Stimulated activated CD8-positive, alpha-beta memory T cell treated with anti-CD3 and anti-CD28 coated beads, Interleukin-7, amount 100 ng/mL, for 1 hour (primary cell): ENCODE measurements at places on chromosomes 16 and 17.

- no peak for DNase-seq
Measured at GRCh38 chr17:61279476-61280145, 120.0 kb upstream of the TBX2 start.

DNA sequence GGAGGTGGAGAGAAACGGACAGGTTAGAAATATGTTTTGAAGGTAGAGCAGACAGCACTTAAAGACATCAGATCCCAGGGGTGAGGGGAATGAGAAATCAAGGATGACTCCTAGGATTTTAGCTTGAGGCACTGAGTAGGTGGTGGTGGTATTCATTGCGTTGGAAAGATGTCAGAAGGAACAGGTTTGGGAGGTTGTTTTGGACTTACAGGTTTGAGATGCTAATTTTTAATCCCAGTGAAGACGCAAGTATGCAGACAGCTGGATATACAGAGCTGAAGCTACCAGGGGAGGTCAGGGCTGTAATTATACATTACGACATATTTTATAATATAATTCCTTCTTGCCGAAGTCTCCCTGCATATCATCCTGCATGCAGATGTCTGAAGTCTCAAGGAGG is 433.3 kb downstream of the XYLT1 start:
- DNase-seq = no peak

- DNase-seq = no peak
Measured at GRCh38 chr16:26930786-26931581, 135.7 kb upstream of the C16orf82 start.

DNA sequence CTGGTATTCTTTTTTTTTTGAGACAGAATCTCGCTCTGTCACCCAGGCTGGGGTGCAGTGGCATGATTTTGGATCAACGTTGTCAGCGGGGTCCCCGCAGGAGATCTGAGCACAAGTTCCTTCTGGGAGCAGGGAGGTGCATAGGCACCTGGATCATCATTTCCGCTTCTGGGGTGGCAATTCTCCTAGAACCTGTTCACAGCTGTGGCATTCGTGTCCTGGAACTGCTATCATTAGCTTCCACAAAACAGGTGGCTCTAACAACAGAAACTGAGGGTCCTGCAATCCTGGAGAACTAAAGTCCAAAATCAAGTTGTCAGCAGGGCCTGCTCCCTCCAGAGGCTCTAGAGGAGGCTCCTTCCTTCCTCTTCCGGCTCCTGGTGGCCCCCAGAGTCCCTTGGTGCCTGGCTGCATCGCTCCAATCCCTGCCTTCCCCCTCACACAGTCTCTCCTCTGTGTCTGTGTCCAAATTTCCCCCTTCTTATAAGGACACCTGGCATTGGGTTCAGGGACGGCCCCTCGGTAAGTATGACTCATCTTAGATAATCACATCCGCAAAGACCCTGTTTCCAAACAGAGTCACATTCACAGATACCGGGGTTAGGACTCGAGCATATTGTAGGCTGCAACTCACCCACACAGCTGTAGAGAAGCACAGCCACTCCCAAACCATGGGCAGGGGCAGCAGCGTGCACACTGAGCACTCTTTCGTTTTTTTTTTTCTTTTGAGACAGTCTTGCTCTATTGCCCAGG is 43.5 kb upstream of the KLHDC4 start:
- no peak for DNase-seq

DNA sequence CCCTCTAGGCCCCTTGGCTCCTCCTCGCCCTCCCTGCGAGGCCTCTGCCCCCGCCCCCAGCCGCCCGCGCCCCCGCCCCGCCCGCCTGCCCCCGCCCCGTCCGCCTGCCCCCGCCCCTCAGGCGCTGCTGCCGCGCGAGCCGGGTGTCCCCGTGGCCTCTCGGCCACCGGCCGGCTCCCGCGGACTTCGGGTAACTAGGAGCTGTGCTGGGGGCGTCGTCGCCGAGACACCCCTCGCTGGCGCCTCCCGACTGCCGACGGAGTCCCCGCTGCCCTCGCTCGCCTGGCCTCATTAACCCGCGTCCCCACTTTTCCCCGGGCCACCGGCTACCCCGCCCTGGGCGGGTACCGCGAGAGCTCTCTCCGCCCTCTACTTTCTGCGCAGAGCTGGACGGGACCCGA is at the start of gene TLCD1:
Gene TLCD1, minus strand, starts transcription at position 8 of the 401 bp plus-strand sequence. CDS start 136 bp downstream, outside the sequence.
- no peak for DNase-seq

GRCh38 chr16:89319886-89320781 is 102.6 kb downstream of the ZNF778 start:
- DNase-seq = no peak

DNA sequence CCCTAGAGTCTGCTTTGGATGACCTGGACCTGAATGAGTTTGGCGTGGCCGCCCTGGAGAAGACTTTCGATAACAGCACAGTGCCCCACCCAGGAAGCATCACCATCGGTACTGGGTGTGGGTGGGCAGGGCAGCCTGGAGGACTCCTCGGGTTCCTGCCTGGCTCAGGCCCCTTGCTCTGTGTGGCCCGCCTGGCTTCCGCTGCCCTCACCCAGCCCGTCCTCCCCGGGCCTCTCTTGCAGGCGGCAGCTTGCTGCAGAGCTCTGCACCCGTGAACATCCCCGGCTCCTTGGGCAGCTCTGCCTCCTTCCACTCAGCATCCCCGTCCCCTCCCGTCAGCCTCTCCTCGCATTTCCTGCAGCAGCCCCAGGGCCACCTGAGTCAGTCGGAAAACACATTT is 24.5 kb downstream of the UNC13D start:
- no peak for DNase-seq

- DNase-seq = no peak
Measured at GRCh38 chr16:53216798-53217197, 162.0 kb downstream of the CHD9 start.

DNA sequence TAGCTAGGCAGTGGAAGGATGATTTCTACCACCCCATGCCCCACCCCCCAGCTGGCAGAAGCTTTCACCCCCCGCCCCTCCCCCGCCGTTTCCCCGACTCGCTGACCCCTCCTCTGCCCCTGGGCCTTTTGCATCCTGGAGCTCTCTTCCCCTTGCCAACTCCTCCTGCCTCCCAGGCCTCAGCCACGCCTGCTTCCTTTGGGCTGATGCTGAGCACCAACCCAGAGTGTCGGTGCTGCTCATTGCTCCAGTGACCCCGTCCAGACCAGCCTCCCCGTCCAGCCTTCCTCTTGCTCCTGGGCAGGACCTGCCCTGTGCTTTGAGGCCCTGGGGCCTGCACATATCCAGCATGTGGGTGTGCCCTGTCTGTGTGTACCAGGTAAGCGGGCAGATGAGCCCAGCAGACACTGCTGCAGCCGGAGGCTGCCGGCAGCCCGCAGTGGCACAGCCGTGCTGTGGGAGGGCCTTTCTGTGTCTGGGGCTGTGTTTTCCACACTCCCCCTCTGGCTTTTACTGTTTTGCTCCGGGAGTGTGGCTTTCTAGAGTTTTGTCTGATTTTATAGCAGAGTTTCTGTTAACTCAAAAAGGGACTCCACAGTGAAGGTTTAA is 72.9 kb downstream of the JPH3 start:
- DNase-seq = no peak

- DNase-seq = no peak
Measured at GRCh38 chr17:42354956-42355843, 33.0 kb downstream of the STAT3 start.

DNA sequence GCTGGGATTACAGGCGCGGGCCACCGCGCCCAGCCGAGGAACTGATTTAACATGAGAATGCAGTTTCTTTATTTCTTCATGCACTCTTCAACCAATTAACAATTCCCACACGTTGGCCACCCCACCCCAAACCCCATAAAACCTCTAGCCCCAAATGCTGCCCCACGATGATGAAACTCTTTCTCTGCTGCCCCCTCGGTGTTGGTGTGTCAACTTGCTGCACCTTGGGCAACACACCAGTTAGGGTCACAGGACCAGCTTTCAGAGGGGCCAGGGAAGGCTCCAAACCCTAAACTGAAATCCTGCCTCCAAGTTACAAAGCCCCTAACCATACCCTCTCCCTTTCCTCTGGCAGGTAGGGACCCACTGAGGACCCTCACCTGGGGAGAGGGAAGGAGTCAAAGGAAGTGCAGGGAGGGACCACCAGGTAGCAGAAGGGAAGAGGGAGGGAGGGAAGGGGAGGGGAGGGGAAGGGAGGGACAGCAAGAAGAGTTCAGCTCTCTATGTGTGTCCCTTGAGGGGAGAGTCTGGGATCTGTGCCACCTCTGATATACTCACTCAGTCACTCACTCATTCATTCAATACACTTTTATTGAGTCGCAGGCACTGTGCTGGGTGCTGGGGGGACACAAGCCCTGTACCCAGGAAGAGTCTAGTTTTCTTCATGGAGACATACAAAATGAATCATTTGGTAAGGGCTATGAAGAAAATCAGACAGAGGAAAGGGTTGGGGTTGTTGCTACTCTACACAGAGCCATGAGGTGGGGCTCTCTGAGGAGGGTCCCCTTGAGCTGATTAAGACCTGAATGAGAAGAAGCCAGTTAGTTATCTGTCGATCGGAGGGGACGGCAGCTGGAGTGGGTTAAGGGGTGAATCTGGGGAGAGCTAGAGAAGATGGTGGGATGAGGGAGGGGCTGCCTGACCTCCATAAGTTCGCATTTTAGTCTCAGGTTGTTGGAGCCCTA is 3.9 kb downstream of the PLXDC1 start:
- DNase-seq = no peak

- no peak for DNase-seq
Measured at GRCh38 chr17:14468858-14469257, 168.0 kb downstream of the HS3ST3B1 start.

- DNase-seq = no peak
Measured at GRCh38 chr16:58365623-58366022, 26.6 kb upstream of the GINS3 start.

- DNase-seq = no peak
Measured at GRCh38 chr17:1557355-1558095, 5.1 kb downstream of the PITPNA start.

- no peak for DNase-seq
Measured at GRCh38 chr16:23670137-23670776, 8.4 kb upstream of the PLK1 start.

DNA sequence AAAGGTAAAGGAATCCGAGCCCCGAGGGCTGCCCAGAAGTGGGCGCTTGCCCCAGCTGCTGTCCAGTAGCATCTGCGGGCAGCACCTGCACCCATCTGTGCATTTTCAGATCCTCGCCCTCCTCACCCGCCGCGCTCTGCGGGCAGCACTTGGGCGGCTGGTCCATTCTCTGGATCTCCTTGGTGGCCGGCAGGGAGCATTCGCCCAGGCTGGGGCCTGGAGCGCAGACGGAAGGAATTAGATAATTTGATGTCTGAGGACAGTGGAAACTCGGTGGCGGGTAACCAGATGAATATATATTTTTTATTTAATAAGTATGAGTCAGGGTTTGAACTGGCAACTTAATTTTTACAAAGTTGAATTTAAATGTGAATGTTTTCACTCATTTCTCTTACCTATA is 88.5 kb downstream of the NPIPB11 start:
- DNase-seq = no peak

GRCh38 chr16:67666032-67666551 is 458 bp downstream of the ENKD1 start:
- DNase-seq = no peak

DNA sequence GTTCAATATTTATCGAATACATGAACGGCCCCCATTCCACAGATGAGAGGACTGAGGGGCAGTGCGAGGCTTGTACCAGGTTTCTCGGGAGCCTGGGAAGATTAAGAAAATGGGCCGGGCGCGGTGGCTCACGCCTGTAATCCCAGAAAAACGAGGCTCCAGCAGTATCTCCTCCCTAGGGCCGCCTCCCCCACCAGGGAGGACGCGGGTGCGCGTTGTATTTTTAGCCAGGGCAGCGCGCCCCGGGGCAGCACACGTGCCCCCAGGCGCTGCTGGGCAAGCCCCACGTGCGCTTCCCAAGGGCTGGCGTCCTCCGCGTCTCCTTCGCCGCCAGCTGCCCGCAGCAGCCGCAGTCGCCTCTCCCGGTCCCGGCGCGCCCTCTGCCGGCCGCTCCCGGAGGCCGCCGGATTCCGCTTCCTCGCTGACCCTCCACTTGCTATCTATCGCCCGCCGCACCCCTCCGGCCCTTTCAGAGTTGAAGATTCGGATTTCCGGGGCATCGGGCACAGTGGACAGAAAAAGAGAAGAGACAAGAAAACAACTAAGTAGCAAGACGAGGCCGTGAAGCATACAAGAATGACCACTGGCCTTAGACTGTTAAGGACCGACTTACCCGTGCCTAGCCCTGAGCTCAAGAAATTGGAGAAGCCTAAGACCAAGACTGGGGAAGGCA is 1.9 kb upstream of the YBX2 start:
- peak; percentile 49 for DNase-seq

- no peak for DNase-seq
Measured at GRCh38 chr16:8182761-8183160, 407.6 kb downstream of the TMEM114 start.

DNA sequence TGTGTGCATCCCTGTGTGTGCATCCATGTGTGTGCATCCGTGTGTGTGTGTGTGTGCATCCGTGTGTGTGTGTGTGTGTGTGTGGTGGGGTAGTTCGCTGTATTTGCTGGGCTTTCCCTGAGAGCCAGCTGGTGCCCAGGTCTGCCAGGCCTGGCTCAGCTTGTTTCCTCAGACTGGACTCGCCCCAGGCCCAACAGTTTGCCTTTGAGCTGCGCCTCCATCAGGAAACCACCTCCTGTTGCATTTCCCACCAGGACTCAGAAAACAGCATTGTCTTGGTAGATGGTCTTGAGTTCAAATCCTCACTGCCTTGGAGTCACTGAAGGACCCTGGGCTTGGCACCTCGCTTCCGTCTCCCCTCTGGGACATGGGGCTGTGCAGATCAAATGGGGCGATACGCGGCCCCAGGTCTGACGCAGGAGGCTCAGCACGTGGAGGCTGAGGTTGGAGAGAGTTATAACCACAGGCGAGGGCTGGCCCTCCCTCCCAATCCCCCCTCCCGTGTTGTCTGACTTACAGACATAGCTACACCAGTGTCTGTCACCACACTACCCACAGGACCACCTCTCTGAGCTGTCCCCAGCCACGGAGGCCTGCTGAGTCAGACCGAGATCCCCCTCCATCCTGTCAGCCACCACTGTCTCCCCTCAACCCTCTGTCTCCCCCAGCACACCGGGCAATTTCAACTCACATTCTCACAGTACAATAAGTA is 4.7 kb downstream of the ITGAE start:
- peak; percentile 60 for DNase-seq

GRCh38 chr16:86597880-86598606 is 19.7 kb downstream of the FOXL1 start:
- no peak for DNase-seq

DNA sequence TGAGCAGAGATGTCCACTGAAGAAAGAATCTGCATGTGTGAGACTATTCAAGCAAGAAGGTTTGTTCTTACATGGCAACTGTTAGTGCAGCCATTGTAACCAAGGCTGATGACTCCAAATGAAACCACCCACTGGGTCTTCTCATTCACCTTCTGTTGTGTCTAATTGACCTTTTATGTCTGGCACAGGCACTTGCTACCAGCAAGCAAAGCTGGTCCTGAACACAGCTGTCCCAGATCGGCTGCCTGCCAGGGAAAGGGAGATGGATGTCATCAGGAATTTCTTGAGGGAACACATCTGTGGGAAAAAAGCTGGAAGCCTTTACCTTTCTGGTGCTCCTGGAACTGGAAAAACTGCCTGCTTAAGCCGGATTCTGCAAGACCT is 3.6 kb downstream of the CDC6 start:
- no peak for DNase-seq
